ENCODE measurements at places on chromosomes 3 and 15.

DNA sequence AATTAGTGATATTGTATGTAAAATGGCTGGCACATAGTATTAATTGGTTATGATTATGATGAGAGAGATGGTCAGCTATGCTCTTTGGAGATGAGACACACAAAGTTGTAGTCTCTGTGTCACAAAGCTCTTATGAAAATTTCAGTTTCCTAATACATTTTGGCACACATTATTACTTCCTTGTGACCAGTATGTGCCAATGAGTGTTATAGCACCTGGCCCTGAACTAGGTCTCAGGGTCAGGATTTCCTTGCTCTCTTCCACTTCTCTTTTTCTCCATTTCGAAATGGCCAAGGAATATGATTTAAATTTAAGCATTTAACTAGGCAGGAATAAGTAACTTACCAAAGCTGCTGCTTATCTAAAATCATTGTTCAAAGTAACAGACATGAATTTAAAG is 28.0 kb downstream of the TIPARP start:
- no peak for DNase-seq

- DNase-seq = no peak
Measured at GRCh38 chr3:35184775-35185174, 454.6 kb upstream of the ARPP21 start.

GRCh38 chr3:13717222-13717895 is 162.5 kb downstream of the WNT7A start:
- no peak for DNase-seq

GRCh38 chr15:39285071-39285470 is 295.8 kb upstream of the THBS1 start:
- DNase-seq = no peak

GRCh38 chr3:136959599-136959998 is 1.8 kb downstream of the IL20RB start:
- no peak for DNase-seq

- DNase-seq = no peak
Measured at GRCh38 chr15:73495181-73495580, 52.2 kb downstream of the REC114 start.

DNA sequence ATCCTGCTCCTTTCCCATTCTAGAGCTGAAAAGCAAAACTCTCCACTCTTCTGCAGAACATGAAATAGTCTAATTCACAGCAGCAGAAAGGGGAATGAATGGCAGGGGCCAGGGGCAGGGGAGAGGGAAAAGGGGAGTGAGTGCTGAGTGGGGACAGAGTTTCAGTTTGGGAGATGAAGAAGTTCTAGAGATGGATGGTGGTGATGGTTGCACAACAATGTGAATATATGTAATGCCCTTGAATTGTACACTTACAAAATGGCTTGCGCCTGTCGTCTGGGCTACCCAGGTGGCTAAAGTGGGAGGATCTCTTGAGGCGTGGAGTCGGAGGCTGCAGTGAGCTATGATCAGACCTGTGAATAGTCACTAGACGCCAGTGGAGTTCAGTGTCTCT is 78.5 kb upstream of the MEF2A start:
- DNase-seq = no peak

DNA sequence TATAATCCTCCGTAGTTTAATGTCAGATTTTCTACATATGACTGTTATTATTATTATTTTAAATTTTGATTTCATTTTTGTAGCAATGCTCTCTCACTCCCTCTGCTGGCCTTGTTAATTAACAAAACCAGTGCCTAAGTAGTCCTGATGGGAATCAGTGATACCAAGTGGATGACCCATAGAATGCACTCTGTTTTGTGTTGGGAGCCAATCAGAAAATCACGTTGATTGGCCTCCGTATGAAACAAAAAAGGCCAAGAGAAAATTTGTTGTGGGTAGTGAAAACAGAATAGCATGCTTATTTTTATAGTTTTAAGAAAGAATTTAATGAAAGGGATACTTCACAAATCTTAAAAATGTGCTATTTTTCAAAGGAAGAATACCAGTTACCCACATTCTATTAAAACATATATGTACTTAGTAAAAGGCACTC is 34.4 kb upstream of the MEIS2 start:
- peak; percentile 62 for DNase-seq

DNA sequence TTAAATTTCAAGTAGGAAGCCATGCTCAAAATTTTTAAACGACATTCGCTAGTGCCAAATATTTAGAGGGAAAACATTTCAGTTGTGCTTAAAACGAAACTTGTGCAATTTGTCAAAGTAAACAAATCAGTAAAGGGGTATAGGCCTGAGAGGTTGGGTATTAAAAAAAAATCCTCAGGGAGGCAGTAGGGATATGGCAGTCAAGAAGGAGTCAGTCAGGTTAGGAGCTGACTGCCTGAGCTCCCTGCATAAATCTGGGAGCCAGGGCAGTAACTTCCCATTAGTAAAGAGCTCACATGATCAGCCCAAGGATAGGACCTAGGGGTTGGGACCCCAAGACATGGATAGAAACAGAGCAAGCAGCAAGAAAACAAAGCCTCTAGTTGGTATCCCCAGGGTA is 120.7 kb upstream of the STAC start:
- no peak for DNase-seq

DNA sequence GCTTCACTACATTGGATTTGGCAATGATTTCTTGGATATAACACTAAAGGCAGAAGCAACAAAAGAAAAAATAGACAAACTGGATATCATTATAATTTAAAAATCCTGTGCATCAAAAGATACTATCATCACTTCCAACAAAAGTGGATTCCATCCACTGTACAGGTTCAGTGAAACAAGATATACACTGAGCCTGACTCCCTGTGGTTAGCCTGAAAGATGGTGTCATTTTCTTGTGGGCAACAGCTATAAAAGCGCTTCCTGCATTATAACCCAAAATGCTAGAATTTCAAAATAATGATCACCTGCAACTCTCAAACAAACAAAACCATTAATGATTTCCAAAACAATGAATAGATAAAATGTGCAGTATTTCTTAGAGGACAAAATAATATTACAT is 39.6 kb upstream of the TBC1D23 start:
- no peak for DNase-seq

GRCh38 chr3:183033746-183034145 is 53.4 kb upstream of the DCUN1D1 start:
- no peak for DNase-seq

DNA sequence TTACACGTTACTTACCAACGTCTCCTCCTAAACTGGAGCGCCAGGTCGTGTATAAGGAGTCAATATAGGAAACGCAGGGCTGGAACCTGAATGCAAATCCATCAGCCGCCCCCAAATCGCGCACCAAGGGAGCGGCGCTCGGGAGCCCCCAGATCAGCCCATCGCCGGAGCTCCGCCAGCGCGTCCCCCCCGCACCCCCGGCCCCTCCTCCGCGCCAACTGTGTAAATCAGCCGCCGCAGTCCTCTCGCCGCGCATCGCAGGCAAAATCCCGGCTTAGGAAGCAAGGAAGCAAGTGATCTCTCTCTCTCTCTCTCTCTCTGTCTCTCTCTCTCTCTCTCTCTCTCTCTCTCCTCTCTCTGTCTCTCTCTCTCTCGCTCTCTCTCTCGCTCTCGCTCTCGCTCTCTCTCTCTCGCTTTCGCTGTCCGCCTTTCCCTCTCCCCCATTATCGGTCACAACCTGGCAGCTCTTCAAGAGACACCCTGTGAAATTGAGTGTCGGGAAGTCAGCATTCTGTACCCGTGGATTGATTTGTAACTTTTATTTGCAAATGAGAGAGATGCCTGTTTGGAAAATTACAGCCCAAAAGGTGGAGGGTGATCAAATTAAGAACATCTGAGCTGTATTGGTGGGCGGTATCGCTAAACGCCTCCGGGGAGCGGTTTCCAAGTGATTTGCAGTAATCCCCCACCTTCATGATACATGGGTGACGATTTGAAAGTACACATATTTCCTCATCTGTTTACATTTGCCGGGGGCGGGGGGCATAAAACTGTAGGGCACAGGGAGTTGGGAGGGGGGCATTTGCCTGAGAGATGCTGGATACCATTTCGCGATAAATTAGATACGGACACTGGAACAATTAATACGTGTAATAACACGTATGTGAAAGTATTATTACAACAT is 645 bp upstream of the SLITRK3 start:
- no peak for DNase-seq

DNA sequence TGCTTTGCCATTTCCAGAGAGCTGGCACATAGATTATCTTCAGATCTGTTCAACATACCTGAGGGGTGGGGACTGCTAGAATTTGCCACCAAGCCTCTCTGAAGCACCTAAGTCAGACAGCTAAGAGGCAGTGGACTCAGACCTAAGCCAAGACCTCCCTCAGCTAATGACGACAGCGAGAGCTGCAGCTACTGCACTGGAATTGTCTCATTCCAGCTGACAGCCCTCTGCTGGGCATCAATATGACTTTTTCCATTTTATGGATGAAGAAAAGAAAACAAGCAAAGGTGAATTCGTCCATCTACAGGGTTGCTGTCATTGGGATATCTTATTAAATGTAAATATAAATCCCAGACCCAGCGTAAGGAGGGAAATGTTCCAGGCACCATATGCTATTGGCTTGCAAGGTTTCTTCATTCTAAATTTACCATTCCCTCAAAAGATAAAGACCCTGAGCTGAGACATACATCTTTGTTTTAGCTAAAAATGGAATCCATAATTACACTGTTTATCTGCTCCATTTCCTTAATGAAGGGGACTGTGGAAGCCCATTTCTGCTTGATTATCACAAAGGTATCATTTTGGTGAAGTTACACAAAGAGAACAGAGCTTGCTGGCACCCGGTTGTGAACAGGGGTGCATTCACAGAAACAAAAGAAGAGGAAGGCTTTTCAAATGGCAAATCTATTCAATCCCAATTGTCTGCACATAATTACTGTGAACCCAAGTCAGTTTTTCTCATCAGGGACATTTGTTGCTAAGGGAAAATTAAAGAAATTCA is 85.5 kb upstream of the LRTM1 start:
- peak; percentile 48 for DNase-seq

DNA sequence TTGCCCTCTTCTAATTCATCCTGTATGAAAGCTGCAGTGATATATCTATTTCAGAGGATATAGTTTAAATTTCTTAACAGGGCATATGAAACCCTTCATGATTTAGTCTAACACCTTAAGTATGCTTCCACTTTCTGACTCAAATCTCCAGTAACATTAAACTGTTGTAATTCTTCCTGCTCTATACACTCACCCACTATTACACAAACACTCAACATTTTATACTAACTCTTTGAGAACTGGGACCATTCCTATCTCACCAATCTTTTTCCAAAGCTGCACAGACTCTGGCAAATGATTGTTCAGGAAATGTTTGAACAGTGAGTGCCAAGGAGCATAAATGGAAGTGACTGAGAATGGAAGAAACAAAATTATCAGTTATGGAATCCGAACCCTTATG is 560.4 kb upstream of the DPPA4 start:
- no peak for DNase-seq

DNA sequence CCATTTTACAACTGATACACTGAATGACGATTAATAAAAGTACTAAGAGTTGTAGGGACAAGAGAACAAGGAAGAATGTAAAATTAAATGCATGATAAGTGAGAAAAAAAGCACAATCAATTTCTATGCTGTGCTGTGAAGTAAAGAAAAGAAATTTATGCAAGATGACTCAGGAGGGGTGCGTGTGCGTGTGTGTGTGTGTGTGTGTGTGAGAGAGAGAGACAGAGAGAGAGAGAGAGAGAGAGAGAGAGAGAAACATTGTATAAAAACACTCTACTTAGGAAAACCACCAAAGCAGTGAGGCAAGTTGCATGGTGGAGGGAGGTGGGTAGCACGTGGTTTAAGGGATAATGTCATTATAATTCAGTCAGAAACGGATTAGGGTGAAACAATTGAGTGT is 580.8 kb upstream of the ALCAM start:
- no peak for DNase-seq

DNA sequence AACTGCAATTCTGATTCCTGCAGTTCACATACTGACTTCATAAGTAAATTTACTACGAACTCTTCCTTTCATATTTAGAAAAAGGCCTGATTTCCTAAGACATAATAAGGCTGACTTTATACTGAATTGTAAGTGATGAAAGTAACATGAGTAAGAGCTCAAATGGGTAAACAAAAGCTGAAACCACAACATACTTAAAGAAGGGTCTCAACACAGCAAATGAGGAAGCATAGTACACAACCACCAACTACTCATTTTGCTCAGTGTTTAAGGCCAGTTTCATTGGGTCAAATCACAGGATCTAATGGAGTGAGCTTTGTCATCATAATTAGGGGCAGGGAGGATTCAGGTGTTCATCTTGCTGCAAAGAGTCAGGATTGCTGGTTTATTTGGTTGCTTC is 81.4 kb downstream of the SETD2 start:
- DNase-seq = no peak

- DNase-seq = no peak
Measured at GRCh38 chr15:42282344-42282743, 9.1 kb upstream of the TMEM87A start.

- no peak for DNase-seq
Measured at GRCh38 chr3:193148688-193149473, 92.1 kb upstream of the PLAAT1 start.

- DNase-seq = no peak
Measured at GRCh38 chr15:83081256-83082014, 14.4 kb upstream of the BTBD1 start.

Measured in trophoblast cell (in vitro differentiated cells and primary cell).